ENCODE measurements at places on chromosomes 11 and 22. TPM values are rescaled to one million over a fixed set of nuclear protein-coding genes. Genes with fewer than 3 reads are reported as not detected.
A peak's percentile ranks its signal among the peaks of the same experiment; 100 is the strongest.

DNA sequence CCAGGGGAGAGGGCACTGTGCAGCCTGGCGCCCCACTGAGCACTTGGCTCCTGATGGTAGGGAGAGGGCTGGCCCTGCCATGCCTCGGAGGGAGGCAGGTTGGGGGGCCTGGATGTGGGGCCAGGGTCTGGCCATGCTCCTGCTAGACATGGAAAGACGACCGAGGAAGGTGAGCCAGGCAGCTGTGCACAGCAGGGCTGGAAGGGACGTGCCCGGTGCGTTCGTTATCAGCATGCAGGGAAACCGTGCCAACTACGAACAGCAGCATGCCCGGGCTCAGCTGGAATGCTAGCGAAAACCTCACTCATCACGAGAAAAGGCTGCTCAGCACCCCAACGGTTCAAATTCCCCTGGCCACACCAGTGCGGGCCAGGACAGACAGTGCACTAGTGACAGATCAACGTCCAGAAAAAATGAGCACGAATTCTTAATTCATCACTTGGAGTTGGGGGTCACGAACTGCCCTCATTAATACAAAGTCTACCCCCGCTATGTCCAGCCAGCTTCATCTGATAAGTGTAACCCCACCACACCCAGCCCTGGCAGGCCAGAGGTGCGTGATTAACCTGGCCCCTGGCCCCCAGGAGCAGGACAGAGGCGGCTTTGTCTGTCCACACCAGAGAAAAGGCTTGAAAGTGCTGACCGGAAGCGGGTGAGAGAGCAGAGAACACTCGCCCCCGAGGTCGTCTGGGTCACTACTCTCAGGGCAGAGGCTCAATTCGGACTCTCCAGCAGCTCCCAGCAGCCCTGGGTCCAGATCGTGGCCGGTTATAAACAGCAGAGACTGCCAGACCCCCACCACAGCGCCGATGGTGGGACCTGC, 84.2 kb downstream of the CELSR1 start:
- no peak overlapping the region for H3K4me3 ChIP-seq
- no peak overlapping the region for H3K27ac ChIP-seq
- no peaks in the 10 kb centered on the region for H3K36me3 ChIP-seq
- no peaks in the 10 kb centered on the region for H3K27me3 ChIP-seq

DNA sequence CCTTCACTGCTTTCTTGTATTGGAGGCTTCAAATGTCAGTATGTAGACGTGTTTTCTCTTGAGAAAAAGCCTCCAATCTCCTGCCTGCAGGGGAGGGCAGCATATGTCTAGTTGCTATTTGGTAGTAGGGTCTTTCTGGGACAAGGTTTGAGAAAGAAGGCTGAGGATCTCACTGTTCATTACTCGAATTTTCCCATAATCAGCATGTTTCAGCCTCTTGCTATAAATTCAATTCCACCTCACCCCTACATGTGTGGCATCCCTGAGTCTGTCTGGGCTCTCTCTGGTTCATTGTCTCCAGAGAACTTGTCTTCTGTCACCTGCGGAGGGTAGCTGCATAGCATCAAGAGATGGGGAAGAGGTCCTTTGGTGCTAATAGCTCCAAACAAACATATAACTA, 19.5 kb upstream of the CCDC83 start:
- no peaks in the 10 kb centered on the region for H3K4me1 ChIP-seq
- H3K4me3 ChIP-seq, result no peak overlapping the region
- no peaks in the 10 kb centered on the region for H3K36me3 ChIP-seq
- peaks cover 3% of the 10 kb centered on the region for H3K27me3 ChIP-seq

DNA sequence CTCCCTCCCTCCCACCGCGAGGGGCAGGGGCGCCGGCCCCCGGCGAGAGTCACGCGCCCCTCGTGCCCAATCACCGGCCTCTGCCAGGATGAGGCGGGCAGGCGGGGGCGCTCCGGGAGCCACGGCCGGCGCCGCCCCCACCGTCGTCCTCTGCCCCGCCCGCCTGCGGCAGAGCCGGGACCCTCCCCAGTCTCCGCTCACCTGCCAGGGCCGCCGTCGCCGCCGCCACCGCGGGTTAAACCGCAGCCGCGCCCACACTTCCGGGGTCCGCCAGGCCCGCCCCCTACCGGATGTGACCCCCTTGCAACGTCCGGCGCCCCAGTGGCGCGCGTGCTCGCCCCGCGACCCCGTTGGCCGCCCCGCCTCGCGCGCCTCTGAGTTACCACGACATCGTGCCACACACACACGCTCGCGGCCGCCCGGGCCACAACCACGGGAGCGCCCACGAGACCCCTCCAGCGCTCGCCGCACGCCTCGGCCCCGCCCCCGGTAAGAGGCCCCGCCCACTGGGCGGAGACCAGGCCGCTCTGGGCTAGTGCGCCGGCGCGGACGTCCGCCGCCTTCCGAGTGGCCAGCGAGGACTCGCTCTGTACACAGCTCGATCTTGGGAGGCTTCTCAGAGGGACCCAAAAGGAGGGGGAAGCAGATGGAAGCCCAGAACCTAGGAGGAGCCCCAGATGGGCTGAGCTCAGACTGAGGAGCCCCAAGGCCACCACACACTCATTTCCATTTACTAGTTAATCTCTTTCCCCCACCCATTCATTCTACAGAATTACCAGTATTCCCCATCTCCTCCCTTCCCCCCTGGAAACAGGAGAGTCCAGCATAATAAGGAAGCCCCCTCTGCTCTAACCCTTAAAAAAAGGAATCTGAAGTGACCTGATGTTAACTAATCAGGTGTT, at the start of gene VPS37C:
Gene VPS37C (minus strand): TSS at position 237 of the 902 bp plus-strand sequence. CDS start 22,597 bp downstream, outside the sequence.
- peak within 1 kb of the TSS; percentile 92 for H3K27ac ChIP-seq
- peak within 1 kb of the TSS; percentile 80 for H3K4me3 ChIP-seq
- H3K36me3 ChIP-seq, result no peaks in the 10 kb centered on the region
- DNase-seq, result peak; percentile 87

DNA sequence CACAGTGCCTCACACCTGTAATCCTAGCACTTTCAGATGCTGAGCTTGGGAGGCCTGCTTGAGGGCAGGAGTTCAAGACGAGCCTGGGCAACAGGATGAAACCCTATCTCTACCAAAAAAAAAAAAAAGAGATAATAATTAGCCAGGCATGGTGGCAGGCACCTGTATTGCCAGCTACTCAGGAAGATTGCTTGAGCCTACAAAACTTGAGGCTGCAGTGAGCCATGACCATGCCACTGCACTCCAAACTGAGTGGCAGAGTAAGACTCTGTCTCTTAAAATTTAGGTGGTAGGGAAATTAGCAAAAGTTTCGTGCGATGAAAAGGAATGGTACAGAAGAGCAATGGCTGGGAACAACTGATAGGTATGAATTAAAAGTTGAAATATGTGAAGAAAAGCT, 18.0 kb downstream of the ST13 start:
- H3K4me3 ChIP-seq, result no peak overlapping the region
- no peak for DNase-seq
- no peak overlapping the region for H3K27ac ChIP-seq
- H3K27me3 ChIP-seq, result no peaks in the 10 kb centered on the region
- peaks cover 90% of the 10 kb centered on the region for H3K36me3 ChIP-seq

- no peak overlapping the region for H3K4me3 ChIP-seq
- peaks cover 2% of the 10 kb centered on the region for H3K27me3 ChIP-seq
- no peak overlapping the region for H3K27ac ChIP-seq
- H3K4me1 ChIP-seq, result no peaks in the 10 kb centered on the region
Observed at GRCh38 chr11:10699072-10699471, 5.5 kb upstream of the IRAG1 start.

- no peaks in the 10 kb centered on the region for H3K27me3 ChIP-seq
- no peak for DNase-seq
- H3K27ac ChIP-seq, result no peak overlapping the region
- H3K4me3 ChIP-seq, result no peak overlapping the region
- peaks cover 64% of the 10 kb centered on the region for H3K36me3 ChIP-seq
Observed at GRCh38 chr22:35264986-35265385, 7.7 kb downstream of the HMGXB4 start.

GRCh38 chr11:35126879-35127581, 11.9 kb upstream of the CD44 start:
- peak overlapping the region; percentile 56 for H3K4me3 ChIP-seq
- H3K27ac ChIP-seq, result no peak overlapping the region
- peaks cover 45% of the 10 kb centered on the region for H3K4me1 ChIP-seq
- DNase-seq, result no peak
- H3K36me3 ChIP-seq, result no peaks in the 10 kb centered on the region
- H3K27me3 ChIP-seq, result no peaks in the 10 kb centered on the region

GRCh38 chr11:78649361-78650215, 74.9 kb upstream of the NARS2 start:
- H3K4me1 ChIP-seq, result no peaks in the 10 kb centered on the region
- no peak overlapping the region for H3K4me3 ChIP-seq
- H3K27ac ChIP-seq, result no peak overlapping the region
- H3K27me3 ChIP-seq, result no peaks in the 10 kb centered on the region
- DNase-seq, result no peak

- no peak for DNase-seq
- no peak overlapping the region for H3K27ac ChIP-seq
- H3K4me3 ChIP-seq, result no peak overlapping the region
- H3K4me1 ChIP-seq, result peaks cover 37% of the 10 kb centered on the region
- H3K27me3 ChIP-seq, result no peaks in the 10 kb centered on the region
Observed at GRCh38 chr11:68215087-68215445, 2.0 kb upstream of the KMT5B start.

DNA sequence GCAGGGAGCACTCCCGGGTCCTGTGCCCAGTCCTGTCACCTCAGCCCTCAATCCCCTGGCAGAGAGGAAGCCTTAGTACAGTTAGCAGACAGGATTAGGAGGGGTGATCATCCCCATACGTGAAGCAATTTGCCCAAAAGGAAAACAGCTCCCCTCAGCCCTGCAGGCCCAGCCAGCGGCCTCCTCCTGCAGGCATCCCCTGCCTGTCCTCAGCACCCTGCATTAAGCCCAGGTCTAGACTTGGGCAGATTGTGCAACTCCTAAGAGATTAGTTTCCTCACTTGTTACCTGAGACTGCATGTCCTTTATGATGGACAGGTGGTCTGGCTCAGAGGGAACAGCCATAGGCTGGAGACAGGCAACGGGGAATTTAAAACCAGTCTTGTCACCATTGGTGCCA, 95.5 kb upstream of the TMEM45B start:
- H3K27ac ChIP-seq, result no peak overlapping the region
- no peaks in the 10 kb centered on the region for H3K36me3 ChIP-seq
- H3K4me3 ChIP-seq, result no peak overlapping the region
- no peaks in the 10 kb centered on the region for H3K27me3 ChIP-seq
- no peaks in the 10 kb centered on the region for H3K4me1 ChIP-seq
- no peak for DNase-seq

- H3K4me1 ChIP-seq, result peaks cover 58% of the 10 kb centered on the region
- H3K27me3 ChIP-seq, result no peaks in the 10 kb centered on the region
- peak overlapping the region; percentile 73 for H3K4me3 ChIP-seq
- H3K36me3 ChIP-seq, result no peaks in the 10 kb centered on the region
- peak overlapping the region; percentile 76 for H3K27ac ChIP-seq
- DNase-seq, result peak; percentile 82
Observed at GRCh38 chr11:133945087-133945974, 11.4 kb downstream of the IGSF9B start.

DNA sequence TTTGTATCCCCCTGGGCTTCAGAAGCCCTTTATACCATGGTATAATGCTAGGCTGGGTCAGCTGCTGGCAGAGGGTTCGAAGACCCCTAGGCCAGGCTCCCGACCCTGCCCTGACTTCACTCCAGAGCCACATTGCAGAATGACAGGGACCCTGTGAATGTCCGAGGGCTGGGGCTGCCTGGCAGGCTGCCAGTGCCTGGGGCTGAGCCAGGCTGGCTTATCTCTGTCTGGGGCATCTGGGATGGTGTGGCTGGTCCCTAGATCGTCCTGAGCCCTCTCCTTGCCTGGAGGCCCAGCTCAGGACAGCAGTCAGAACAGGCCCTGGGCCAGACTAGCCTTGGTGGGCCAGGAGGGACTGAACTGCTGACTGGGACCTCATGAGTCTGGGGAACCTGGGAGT, 3.7 kb downstream of the ZDHHC8 start:
- H3K27ac ChIP-seq, result no peak overlapping the region
- no peaks in the 10 kb centered on the region for H3K27me3 ChIP-seq
- DNase-seq, result no peak
- peaks cover 32% of the 10 kb centered on the region for H3K4me1 ChIP-seq
- H3K36me3 ChIP-seq, result no peaks in the 10 kb centered on the region
- no peak overlapping the region for H3K4me3 ChIP-seq

GRCh38 chr22:23225337-23225723, 45.0 kb downstream of the BCR start:
- H3K4me3 ChIP-seq, result no peak overlapping the region
- peak overlapping the region; percentile 53 for H3K27ac ChIP-seq
- H3K27me3 ChIP-seq, result no peaks in the 10 kb centered on the region
- no peaks in the 10 kb centered on the region for H3K36me3 ChIP-seq
- DNase-seq, result no peak

GRCh38 chr22:43867839-43868635, 5.7 kb upstream of the SULT4A1 start:
- peaks cover 12% of the 10 kb centered on the region for H3K27me3 ChIP-seq
- H3K4me3 ChIP-seq, result no peak overlapping the region
- no peak overlapping the region for H3K27ac ChIP-seq
- H3K4me1 ChIP-seq, result no peaks in the 10 kb centered on the region
- no peaks in the 10 kb centered on the region for H3K36me3 ChIP-seq

- H3K27ac ChIP-seq, result no peak overlapping the region
- no peak overlapping the region for H3K4me3 ChIP-seq
- H3K36me3 ChIP-seq, result no peaks in the 10 kb centered on the region
- no peak for DNase-seq
- peaks cover 2% of the 10 kb centered on the region for H3K27me3 ChIP-seq
Observed at GRCh38 chr11:67558084-67558772, 25.4 kb upstream of the GSTP1 start.

- peaks cover 82% of the 10 kb centered on the region for H3K4me1 ChIP-seq
- peak overlapping the region; percentile 3 for H3K27ac ChIP-seq
- peaks cover 8% of the 10 kb centered on the region for H3K36me3 ChIP-seq
- no peak for DNase-seq
Observed at GRCh38 chr11:66106786-66107599, 36.9 kb downstream of the PACS1 start.

DNA sequence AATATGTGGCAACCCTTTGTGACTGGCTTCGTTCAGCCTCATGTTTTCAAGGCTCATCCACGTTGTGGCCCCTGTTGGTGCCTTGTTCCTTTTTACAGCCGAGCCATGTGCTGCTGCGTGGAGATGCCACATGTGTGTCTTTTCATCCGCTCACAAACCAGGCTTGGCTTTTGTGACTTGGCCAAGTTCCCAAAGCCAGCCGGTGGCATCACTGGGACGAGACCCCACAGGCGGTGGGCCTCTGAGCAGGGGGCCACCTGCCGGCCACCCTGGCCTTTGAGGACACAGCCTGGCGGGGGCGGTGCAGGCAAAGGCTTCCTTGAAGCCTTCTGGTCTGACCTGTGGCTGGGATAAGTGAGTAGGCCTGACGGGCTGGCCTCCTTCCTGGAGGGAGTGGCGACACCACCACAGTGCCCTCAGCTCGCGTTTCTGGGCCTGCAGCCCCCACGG, 10.5 kb downstream of the GRK2 start:
- H3K36me3 ChIP-seq, result peaks cover 41% of the 10 kb centered on the region
- peak overlapping the region; percentile 87 for H3K27ac ChIP-seq
- DNase-seq, result no peak
- no peaks in the 10 kb centered on the region for H3K27me3 ChIP-seq

- no peaks in the 10 kb centered on the region for H3K27me3 ChIP-seq
- no peak for DNase-seq
- H3K4me3 ChIP-seq, result no peak overlapping the region
- no peaks in the 10 kb centered on the region for H3K4me1 ChIP-seq
- H3K27ac ChIP-seq, result no peak overlapping the region
- H3K36me3 ChIP-seq, result no peaks in the 10 kb centered on the region
Observed at GRCh38 chr11:76888989-76889388, 28.3 kb downstream of the ACER3 start.

Gene APOL4
- not detected for total RNA-seq

Gene SCN2B
- total RNA-seq, result not detected

Gene NOX4
- total RNA-seq, result not detected

Gene RASSF10
- total RNA-seq, result not detected

Gene ABTB2
- total RNA-seq, result 0.89 TPM

Gene MMP13
- total RNA-seq, result not detected

Gene APOA1
- not detected for total RNA-seq

Gene OR56A1
- total RNA-seq, result not detected

All from CD4-positive, CD25-positive, alpha-beta regulatory T cell (primary cell).